ENCODE measurements at places on chromosomes 2 and 18. TPM values are rescaled to one million over a fixed set of nuclear protein-coding genes. Genes with fewer than 3 reads are reported as not detected.
A peak's percentile ranks its signal among the peaks of the same experiment; 100 is the strongest.

GRCh38 chr2:62499430-62500060 lies 6.5 kb downstream of the TMEM17 start:
- no peak for DNase-seq

GRCh38 chr18:58991167-58991798 lies 126.6 kb downstream of the ZNF532 start:
- DNase-seq = no peak

DNA sequence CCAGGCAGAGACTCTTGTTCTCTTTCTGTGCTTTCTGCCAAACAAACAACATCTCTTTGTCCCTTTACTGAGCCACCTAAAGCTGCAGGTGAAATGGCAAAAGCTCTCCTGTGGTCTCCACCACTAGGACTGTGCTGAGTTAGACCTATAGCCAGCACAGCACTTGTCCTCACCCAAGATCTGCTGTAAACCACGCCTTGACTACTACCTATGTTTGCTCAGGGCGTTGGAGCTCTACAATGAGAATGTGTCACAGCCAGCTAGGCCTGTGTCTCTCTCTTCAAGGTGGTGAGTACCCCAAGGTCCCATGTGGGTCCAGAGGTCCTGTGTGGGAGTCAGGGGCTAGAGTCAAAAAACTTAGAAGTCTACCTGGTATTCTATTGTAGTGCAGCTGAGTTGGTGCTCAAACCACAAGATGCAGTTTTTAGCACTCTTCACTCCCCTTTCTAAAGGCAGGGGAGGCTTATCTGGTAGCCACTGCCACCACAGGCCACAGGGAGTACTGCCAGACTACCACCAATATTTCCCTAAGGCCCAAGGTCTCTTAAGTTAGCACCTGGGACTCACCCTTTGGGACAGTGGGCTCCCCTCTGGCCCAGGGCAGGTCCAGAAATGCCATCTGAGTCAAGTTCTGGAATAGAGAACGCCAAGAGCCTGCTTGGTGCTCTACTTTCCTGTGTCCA lies 96.8 kb upstream of the RPRM start:
- DNase-seq = no peak

GRCh38 chr2:209960676-209961630 lies 41.5 kb upstream of the RPE start:
- DNase-seq = peak; percentile 18

WDR35 gene
- 1.5 TPM for polyA plus RNA-seq

MRO gene
- polyA plus RNA-seq = not detected

Measured in naive thymus-derived CD4-positive, alpha-beta T cell (primary cell).